Activated naive CD4-positive, alpha-beta T cell (primary cell): ENCODE measurements at places on chromosomes 12 and 14.

- no peak for DNase-seq
Observed at GRCh38 chr14:28766469-28766955, at the start of gene FOXG1. Gene FOXG1, plus strand, starts transcription at chr14:28766787. Its CDS starts 493 bp downstream, at chr14:28767280.

- no peak for DNase-seq
Observed at GRCh38 chr12:103652808-103653207, 65.7 kb downstream of the STAB2 start.

- no peak for DNase-seq
Observed at GRCh38 chr14:35342489-35343010, 50.4 kb downstream of the PSMA6 start.

GRCh38 chr12:7152818-7153217 lies 22.6 kb downstream of the CLSTN3 start:
- DNase-seq = no peak

- no peak for DNase-seq
Observed at GRCh38 chr12:42296503-42297109, 29.3 kb downstream of the ZCRB1 start.

DNA sequence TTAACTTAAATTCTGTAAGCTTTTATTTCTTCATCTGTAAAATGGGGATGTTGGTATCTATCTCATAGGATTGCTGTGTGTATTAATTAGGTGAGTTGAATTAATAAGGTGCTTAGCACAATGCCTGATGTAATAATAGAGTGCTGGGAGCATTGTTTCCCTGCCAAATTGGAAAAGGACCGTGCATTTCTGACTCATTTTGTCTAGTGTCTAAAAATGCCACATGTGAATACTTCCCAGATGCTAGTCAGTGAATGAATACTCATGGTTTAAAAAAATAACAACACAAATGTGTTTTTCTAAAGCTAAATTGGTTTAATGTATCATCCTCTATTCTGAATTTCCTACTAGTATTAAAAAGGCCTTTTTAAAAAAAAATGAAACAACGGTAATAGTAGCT lies 45.4 kb upstream of the NEDD1 start:
- DNase-seq = no peak

- peak; percentile 20 for DNase-seq
Observed at GRCh38 chr12:12334367-12335040, 15.5 kb downstream of the MANSC1 start.

DNA sequence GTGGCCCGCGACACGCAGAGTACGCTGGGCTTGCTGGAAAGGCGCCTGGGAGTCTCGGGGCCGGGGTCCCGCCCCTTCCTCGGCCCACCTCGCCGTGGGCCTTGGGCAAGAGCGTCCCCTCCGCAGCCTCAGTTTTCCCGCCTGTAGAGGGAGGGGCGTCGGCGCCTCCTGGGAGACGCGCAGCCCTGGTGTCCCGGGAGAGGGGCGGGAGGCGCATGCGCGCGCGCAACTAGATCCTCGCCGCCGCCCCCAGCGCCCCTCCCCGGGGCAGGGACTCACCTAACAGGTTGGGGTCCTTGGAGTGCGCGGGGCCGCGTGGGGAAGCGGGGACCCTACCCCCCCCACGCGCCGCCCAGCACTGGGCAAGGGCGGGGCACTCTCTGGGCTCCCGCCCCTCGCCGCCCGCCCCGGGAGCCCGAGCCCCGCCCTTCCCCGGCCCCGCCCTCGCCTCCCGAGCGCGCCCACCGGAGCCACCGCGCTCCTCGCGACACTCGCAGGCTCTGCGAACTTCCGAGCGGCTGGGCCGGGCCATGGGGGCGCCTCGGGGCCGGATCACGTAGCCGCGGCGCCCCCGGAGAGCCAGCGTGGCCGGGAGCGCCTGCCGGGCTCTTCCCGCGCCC lies at the start of gene KIF26A:
Gene KIF26A, plus strand, starts transcription at position 490 of the 620 bp plus-strand sequence. CDS start 136 bp downstream, outside the sequence.
- DNase-seq = no peak

DNA sequence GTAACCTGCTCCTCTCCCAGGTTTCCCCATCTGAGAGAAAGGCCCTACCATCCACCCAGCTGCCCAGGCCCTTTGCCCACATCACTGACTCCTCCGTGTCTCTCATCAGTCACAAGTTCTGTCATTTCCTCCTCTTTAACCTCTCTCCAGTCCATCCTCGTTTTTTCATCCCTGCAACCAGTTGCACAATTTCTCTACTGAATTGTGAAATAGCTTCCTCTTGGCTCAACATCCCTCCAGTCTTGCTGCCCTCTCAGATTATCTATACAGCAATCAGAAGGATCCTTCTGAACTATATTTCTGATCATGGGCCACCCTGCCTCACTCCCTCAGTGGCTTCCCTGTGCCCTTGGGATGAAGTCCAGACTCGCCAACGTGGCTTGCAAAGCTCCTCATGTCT lies 6.8 kb downstream of the FAM161B start:
- no peak for DNase-seq

GRCh38 chr14:22484632-22485031 lies 104.4 kb downstream of the DAD1 start:
- DNase-seq = no peak

DNA sequence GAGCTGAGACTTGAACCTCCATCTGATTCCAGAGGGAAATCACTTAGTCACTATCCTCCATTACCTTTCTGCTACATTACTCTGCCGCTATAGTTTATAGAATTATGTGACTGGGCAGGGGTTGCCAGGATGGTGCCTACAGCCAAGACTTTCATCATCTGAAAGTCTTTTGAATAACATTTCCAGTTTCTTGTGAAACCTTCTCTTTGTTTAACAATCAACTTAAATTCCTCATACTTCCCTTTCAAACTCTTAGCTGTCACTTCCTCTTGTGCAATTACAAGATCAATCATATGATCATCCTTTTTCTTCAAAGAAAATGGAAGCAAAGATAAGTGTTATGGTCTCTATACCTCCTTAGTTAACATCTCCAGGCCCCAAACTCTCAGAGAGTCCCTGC lies 25.4 kb upstream of the PELI2 start:
- DNase-seq = no peak
